ENCODE measurements at places on chromosomes 6 and 20.

DNA sequence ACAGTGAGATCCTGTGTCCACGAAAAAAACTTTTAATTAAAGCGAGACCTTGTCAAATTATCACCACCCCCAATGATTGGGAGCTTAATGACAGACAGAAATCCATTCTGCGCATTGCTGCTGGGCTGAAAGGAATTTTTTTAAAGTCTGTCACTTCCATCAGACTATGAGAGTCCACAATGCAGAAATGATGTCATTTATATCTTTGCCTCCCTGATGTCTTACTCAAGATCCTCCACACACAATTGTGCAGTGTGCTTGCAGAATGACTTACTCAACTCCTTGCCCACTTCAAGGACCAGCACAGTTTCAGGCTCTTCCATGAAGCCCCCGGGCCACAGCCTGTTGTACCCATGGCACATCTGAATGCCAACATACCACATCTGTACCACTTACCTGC lies 41.0 kb downstream of the GPLD1 start:
- DNase-seq, result no peak

GRCh38 chr6:139079018-139079417 lies 50.5 kb downstream of the ABRACL start:
- no peak for DNase-seq

DNA sequence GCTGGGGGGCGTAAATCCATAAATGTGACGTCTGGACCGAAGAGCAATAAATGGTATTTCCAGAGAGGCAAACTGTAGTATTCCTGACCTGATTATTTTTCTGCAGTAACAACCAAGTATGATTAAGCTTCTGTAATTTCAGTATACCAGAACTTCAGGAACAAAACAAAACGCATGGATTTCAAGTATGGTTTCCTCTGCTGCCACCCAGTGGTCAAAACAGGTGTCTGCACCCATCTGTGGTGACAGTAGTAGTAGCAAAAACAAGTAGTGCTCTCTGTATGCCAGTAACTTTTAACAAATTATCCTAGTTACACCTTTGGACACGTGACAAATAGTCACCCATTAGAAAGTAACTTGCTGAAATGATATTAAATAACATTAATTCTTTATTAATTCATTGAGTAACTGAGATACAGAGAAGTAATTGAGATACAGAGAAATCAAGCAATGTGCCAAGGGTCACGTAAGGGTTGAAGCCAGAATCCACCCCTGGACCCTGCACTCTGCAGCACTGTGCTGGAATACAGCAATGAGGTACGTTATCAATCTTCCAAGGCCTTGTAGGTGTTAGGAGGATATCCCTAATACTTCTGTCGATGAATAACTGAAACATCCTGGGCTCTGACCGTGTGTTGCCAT lies 7.9 kb downstream of the CALHM4 start:
- no peak for DNase-seq

DNA sequence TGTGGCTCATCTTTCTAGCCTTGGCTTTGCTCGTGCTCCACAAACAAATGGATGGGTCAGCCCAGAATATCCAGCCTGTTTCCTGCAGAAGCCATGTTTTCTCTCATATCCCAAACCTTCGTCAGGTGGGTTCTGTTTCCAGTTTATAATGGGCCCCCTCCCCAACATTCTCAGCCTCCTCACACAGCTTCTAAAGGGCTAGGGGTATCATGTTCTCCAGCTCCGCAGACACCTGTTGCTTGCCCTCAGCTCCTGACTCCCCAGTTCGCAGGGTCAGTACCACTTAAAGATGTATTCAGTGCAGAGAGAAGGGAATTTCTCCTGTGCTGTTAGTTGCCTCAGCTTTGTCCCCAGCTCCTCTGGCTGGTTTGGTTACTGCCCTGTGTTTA lies 447.3 kb upstream of the JARID2 start:
- no peak for DNase-seq

DNA sequence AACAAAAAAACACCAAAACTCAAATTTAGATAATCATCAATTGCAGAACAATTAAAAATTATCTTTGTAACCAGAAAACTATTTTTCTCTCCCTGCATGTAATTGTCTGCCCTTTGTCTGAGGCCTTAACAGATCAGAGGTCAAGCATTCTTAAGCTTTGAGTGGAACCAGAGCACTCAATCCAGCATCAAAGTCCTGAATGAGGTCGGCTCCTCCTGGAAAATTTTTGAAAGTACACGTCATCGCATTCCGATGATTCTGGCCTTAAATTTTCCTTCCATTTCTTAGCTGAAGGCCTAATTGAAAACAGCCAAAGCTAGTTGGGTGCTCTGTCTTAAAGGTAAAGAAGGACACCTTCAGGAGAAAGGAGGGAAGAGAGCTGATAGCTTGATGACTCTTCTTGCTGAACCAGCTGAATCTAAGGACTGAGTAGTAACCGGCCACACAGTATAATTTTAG lies 510.2 kb upstream of the SULF2 start:
- peak; percentile 81 for DNase-seq

- no peak for DNase-seq
Observed at GRCh38 chr6:34595332-34596184, 39.4 kb upstream of the SPDEF start.

- DNase-seq, result no peak
Observed at GRCh38 chr20:48574383-48574782, 253.4 kb downstream of the PREX1 start.

DNA sequence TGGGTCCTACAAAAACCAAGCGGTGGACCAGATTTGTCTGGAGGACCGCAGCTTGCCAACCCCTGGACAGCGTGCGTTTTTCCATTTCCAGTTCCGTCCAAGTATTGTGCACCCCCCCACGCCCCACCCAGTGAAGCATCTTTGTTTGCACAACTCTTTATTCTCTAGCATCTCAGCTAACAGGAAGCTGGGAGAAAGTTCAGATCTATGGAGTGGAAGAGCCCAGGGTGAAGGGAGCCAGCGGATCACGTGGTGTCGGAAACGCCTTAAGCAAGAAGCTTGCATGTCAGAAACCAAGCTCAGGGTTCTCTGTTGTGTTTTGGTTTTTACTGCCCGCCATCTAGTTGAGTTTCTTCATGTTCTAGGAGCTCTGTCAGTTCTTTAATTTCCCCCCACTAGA lies 29.9 kb downstream of the ARID1B start:
- no peak for DNase-seq

GRCh38 chr6:36333931-36334725 lies 2.6 kb downstream of the BNIP5 start:
- no peak for DNase-seq

- DNase-seq, result no peak
Observed at GRCh38 chr20:53903652-53903987, 166.8 kb downstream of the BCAS1 start.

- no peak for DNase-seq
Observed at GRCh38 chr6:45369870-45370269, 7.9 kb downstream of the SUPT3H start.

GRCh38 chr6:87675004-87675681 lies 26.9 kb downstream of the AKIRIN2 start:
- no peak for DNase-seq

DNA sequence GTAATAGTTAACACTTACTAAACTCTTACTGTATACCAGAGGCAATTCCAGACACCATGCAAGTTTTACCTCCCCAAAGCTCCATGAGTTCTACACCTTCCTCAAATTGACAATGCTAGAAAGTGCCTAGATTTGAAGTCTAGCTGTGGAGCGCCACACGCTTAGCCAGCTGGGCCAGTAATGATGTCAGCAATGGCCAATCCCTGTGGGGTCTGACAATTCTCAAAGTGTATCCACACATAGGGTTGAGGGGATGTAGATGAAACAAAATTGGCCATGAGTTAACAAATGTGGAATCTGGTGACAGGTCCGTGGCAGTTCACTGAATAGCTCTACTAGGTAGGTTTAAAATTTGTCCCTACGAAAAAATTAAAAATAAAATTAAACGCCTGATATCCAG lies 1.3 kb downstream of the ZNF343 start:
- no peak for DNase-seq

DNA sequence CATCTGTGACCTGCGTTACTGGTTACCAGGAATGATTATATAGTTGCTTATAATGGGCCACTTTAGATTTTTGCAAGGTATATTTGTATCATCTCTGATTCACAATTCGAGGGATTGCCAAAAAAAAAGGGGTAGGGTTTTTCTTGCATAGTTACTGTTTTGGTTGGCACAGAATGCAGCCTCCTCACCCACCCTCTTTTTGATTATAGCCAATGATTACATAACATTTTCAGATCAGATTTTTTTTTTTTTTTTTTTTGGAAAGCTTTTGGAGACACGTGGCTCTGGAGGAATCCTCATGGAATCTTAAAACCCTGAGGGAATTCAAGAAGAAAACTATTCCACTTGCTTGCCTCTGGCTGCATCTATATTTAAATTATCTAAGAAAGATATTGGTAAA lies 53.7 kb downstream of the UST start:
- DNase-seq, result no peak

- DNase-seq, result no peak
Observed at GRCh38 chr20:10093087-10093591, 58.4 kb downstream of the ANKEF1 start.

GRCh38 chr6:42963179-42963854 lies 2.8 kb downstream of the GNMT start:
- DNase-seq, result no peak

DNA sequence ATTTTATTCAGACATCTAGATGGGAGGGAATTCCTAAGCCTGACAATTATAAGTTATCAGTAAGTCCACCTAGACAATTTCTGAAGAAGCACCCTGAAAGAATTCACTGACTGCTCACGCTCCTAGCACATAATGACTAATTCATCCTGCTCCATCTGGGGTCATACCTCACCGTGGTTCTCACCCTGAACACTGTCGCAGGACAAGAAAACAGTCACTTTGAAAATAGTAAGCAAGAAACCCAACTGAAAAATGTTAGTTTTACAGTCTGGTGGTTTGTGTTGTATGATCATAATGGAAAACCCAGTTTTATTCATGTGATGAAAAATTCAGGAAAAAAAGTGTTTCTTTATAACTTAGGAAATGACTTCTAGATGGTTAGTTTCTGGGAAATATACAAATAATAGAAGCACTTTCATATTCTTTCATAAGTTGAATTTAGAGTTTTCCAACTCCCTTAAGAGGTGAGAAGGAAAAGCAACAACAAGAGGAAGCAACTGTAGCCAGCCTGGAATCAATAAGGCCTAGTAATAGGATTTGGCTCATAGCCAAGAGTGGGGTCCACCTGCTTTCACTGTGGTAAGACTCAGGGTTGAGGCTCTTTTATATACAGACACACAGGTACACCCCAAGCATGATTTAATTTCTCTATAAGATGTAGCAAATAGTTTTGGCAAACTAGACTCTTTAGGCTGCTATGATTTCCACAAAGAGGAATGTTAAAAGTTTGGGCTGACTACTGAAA lies 94.1 kb downstream of the HIVEP2 start:
- DNase-seq, result no peak

- no peak for DNase-seq
Observed at GRCh38 chr6:34084591-34085290, 61.1 kb downstream of the GRM4 start.

DNA sequence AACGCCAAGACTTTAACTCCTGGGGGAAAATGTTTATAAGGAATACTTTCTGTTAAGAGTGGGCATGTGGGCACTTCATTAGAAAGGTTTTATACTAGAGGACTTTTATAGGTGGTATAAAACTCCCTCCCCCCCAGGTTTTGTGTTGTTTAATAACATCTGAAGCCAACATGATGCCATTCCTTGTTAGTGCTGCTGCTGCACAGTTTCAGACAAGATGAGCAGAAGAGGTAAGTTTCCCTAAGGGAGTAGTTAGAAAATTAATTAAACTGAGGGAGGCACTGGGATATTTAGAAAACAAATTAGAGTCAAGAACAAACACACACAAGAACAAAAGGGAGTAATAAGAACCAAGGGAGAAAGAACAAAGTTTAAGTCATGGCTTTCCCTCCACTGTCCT lies 362.4 kb downstream of the GRIK2 start:
- DNase-seq, result no peak

GRCh38 chr6:28742668-28743270 lies 181.0 kb downstream of the TRIM27 start:
- DNase-seq, result no peak

GRCh38 chr6:169312658-169313346 lies 59.2 kb upstream of the THBS2 start:
- DNase-seq, result no peak

DNA sequence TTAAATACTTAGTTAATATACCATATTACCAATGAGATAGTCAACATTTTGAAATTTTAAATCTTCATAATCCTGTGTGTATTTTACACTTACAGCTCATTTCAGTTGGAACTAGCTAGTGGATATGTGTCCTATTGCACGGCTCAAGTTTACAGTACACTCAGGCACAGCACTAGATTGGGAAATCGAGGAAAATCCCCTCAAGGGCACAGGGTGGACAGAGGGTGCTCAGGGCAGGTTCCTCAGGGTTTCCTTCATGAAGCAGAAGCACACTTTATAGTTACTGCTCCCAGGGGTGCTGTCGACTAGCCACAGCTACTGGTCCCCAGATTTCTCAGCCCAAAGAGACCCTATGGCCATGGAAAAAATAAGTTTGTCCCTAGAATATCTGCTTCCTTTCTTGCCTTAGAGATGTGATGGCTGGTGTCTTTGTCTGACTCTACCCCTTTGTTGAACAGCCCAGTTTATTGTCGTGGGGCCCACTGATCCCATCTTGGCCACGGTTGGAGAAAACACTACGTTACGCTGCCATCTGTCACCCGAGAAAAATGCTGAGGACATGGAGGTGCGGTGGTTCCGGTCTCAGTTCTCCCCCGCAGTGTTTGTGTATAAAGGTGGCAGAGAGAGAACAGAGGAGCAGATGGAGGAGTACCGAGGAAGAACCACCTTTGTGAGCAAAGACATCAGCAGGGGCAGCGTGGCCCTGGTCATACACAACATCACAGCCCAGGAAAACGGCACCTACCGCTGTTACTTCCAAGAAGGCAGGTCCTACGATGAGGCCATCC lies 1.5 kb downstream of the BTN2A1 start:
- DNase-seq, result no peak

GRCh38 chr6:107491138-107491609 lies 1.3 kb downstream of the SOBP start:
- DNase-seq, result no peak

DNA sequence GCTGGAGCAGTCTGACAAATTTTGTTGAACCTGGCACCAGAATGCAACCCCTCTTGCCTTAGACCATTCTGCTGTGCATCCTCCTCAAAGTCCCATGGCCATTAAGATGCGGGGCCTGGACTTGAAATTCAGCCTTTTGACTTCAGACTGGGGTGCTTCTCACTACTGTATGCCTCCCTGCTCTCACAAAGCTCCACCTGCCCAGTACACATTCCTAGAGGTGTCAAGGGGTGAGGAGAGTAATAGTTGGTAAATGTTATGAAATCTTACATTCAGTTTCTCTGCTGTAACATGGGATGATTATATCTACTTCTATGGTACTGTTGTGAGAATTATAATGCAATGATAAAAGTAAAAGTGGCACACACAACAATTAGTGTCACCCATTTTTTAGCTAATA lies 70.8 kb downstream of the TULP4 start:
- DNase-seq, result no peak
